NCI-H82 (cell line): ENCODE measurements at places on chromosomes 7 and 10.

GRCh38 chr10:114242235-114242634 lies 3.2 kb downstream of the VWA2 start:
- no peak for DNase-seq

- no peak for DNase-seq
Observed at GRCh38 chr10:65500716-65501115, 1425.1 kb upstream of the LRRTM3 start.

DNA sequence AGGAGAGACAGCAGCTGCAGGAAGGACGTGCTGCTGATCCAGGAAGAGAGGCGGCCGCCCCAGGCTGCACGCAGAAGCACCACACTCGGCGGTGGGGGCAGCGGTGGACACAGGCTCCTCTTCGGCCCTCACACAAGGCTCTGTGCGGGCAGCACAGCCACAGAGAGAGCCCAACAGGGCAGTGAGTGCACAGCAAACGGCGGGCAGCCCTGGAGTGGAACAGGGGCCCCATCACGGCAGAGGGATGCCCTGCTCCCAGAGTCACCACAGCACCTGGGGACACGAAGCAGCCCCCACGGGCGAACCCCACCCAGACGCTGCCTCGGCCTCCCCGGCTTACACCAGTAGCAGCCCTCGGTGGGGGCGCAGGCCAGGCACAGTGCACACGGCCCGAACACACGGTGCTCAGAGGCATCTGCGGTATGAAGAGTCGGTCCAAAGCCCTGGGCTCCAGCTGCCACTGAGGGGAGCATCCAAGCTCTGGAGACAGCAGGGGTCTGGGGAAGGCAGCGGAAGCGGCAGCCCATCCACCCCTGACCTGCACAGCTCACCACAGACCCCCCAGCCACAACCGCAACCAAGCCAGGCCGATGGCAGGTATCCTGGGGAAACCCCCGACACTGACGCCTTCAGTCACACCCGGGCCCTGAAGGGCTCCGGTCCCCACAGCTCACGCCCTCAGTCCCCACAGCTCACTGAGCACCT lies 16.8 kb downstream of the NUDT1 start:
- no peak for DNase-seq

DNA sequence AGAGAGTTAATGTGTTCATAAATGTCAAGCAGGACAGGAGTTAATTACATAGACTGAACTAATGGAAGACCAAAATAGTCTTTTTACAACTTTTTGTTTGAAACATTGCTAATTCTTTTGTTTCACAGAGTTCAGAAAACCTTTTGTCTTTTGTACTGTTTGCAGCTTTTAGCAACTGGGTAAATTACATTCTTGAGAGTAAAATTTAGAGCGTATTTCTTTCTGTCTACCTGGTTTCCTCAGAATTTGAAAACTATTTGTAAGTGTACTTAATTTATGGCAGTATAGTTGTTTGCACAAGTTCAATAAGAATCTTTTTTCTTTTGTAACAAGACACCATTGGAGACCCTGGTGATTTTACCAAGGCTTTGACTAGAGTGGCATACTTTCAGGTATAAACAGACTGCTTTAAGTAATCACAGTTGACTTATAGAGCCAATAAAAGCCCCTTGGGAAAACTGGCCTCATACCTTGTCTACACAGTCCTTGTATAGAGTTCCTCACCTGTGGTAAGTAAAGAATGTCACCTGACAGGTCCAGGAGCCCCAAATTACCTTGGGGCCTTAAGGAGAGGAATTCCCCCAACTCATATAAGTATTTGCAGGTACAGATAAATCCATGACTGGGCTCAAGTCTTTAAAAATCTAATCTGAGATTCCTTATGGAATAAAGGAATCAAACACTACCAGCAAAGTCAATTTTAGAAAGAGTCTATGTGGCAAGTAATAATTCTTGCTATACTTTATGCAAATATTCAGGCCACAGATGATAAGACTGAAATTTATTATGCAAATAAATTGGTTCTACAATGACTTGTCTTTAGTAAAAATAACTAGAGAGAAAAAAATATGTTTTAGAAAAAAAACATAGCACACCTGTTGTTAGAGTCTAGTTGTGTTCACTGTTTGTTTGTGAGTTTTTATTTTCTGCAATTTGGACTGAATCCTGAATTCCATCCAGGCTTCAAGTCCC lies 23.6 kb upstream of the CREB3L2 start:
- DNase-seq, result no peak

- DNase-seq, result peak; percentile 34
Observed at GRCh38 chr7:150753826-150754603, 16.8 kb downstream of the GIMAP5 start.

- no peak for DNase-seq
Observed at GRCh38 chr7:20151708-20152456, 65.3 kb downstream of the MACC1 start.

DNA sequence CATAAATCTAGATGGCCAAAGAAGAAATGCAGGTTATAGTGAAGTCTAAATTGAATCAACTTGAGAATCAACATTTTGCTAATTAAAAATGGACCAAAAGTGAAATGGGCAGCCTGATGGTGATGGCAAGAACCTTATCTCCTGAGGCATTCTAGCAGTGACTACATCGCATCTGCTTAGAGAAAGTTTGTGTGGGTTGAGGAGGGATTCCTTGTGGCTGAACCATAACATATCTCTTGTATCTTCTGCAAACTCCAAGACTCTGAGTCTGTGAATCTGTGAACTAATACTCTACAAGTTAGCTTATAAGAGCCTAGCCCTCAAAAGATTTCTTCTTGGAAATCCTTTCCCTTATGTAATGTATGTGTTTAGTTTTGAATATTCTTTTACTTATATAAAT lies 85.6 kb downstream of the PRKG1 start:
- no peak for DNase-seq

DNA sequence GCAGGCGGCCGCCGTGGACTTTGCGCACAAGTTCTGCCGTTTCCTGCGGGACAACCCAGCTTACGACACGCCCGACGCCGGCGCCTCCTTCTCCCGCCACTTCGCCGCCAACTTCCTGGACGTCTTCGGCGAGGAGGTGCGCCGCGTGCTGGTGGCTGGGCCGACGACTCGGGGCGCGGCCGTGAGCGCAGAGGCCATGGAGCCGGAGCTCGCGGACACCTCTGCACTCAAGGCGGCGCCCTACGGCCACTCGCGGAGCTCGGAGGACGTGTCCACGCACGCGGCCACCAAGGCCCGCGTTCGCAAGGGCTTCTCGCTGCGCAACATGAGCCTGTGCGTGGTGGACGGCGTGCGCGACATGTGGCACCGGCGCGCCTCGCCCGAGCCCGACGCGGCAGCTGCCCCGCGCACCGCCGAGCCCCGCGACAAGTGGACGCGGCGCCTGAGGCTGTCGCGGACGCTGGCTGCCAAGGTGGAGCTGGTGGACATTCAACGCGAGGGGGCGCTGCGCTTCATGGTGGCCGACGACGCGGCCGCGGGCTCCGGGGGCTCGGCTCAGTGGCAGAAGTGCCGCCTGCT lies 14.1 kb downstream of the SH2B2 start:
- no peak for DNase-seq

DNA sequence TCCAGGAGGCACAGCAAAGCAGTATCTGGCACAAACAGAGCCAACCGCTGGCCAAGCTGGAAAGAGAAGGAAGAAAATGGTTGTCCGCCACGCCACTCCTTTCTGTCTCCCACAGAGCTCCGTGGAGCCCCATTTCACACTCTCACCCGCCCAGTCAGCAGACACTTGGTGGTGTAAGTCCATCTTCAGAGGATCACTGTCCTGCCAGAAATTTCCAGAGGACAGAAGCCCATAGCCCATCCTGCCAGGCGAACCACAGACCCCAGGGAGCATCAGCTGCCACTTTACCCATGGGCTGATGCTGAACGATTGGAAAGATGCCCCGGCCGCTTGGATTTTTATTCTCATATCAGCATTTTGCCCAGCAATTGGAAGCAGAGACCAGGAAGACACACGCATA lies 144.7 kb upstream of the LYZL2 start:
- no peak for DNase-seq

GRCh38 chr7:1123715-1124114 lies 35.8 kb downstream of the GPER1 start:
- peak; percentile 17 for DNase-seq

DNA sequence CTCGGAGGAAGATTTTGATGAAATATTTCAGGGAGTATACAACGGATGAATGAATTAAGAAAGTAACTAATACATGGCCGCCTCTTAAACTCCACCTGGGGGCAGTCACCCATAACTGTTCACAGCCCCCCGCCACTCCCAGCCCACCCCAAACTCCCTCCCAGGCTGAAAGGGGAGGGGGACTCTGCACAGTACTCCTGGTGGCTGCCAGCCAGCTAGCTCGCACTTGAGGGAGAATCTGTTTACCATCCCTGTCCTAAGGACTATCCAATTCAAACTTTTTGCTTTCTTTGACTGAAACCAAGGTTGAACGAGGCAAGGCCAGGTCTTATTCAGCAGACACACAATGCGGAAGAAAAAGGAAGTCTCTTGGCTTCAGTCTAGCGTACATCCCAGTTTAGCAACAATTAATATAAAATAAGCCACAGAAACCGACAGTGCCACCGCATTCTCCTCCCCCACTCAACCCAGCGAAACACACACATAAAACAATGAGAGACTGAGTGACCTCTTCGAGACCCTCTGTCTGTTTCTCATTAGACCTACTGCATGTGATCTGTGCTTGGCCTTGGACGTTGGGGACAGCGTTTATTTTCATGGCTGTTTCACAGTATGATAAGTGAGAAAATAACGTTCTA lies 219.5 kb downstream of the GLI3 start:
- no peak for DNase-seq

GRCh38 chr10:125392609-125393008 lies 232.2 kb upstream of the CTBP2 start:
- no peak for DNase-seq

DNA sequence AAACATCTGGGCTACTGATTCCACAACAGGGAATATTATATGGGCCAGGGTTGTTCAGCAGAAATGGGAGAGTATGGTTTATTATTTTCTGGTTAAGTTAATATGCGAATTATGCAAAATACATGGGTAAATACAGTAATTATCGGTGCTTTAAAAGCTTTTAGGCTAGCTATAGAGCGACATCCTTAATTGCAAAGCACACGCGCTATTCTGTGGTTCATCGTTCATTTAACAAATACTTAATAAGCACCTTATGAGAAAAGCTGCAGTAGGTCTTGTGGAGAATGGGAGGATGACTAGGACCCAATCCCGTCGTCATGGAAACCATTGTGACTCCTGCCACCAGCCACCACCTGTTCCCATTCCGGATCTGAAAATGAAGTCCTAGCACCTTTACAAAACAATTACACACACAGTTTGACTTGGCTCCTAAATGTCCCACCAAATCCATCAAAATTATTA lies 623 bp upstream of the CEP41 start:
- peak; percentile 95 for DNase-seq

DNA sequence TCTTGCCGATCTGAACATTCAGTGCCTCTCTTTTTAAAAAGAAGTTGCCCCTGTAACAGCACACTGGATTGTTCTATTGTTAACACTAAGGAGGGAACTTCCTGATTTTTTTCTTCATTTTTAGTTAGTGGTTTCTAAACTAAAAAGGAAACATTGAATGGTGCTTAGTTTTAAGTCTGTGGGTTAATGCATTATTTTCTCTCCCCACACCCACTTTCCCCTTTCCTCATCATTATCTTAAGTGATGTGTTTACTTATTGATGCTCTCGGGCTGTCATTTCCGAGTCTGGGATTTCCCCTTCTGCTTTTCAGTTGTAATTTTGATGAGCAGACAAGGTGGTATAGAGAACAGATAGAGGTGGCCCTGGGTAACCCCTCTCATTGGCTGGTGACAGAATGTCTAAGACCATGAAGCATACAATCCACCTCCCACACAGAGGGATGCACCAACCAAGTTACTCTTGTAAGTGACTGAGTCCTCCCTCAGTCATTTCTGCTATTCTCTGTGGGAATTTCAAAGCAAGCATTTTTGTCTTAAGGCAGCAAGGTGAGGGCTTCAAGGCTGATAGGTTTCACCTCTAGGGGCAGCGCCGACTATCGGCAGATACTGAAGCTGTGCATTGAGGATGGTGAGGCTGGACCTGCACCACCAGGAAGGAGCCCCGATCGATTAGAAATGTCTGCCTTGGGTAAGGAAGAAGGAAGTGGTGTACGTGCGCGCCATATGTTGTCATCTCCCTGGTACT lies 49.5 kb downstream of the CHN2 start:
- peak; percentile 38 for DNase-seq

DNA sequence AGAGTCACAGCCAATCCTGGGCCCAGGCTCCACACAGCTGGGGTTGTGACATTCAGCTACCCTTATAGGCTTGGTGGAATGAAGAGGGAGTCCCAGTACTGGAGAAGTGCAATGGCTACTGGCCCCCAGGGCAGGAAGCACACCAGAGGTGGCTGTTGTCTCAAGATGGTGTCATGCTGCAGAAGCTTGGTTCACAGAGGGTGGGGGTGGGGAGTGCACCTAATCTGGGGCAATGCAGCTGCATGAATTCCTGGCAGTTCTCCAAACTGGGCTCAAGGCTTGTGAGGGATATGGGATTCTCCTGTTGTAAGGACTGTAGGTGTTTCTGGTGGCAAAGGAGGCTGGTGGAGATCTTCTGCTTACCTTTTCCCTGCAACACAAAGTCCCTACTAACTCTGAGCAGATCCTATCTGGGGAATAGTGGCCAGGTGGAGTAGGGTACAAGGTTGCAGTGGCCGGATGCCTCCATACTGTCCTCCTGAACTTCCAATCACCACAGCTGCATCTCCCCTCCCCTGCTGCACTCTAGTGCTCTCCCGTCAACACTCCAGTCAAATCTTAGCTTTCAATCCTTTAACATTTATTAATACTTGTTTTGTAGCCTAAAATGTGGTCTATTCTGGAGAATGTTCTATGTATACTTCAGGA lies 27.4 kb upstream of the PLA2G12B start:
- peak; percentile 55 for DNase-seq

DNA sequence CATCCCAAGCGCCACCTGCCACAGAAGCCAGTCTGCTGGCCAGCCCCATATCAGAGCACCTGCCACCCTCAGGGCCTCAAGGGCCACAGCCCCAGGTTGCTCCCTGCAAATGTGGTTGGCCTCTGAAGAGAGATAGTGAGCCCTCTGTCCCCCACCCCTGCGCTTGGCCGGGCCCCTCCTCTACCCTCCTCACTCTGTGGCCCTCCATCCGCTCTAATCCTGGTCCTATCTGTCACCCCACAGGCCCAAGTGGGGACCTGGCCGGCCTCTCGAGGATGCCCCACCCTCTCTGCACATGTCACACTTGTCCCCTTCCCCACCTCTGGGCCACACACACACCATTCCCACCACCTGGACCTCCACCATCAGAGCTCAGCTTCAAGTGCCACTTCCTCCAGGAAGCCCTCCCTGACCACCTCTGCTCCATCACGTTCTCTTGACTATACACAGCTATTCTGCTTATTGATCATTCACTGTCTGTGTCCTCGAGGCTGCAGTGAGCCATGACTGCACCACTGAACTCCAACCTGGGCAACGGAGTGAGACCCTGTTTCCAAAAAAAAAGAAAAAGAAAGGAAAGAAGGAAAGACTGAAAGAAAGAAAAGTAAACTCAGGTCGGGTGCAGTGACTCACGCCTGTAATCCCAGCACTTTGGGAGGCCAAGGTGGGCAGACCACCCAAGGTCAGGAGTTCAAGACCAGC lies 42.4 kb downstream of the TNRC18 start:
- DNase-seq, result no peak

- DNase-seq, result no peak
Observed at GRCh38 chr10:124994573-124995473, 52.9 kb downstream of the ZRANB1 start.

GRCh38 chr10:91537614-91538383 lies 95.1 kb downstream of the PPP1R3C start:
- no peak for DNase-seq

GRCh38 chr7:151006590-151007300 lies 15.9 kb downstream of the NOS3 start:
- no peak for DNase-seq

GRCh38 chr10:92972886-92973285 lies 87.7 kb upstream of the CYP26C1 start:
- no peak for DNase-seq

- peak; percentile 79 for DNase-seq
Observed at GRCh38 chr10:27240212-27241009, at the start of gene ACBD5. Gene ACBD5 (minus strand): TSS chr10:27240797. CDS start chr10:27240688, 109 bp downstream.
